ENCODE measurements at places on chromosomes 6 and 20.

DNA sequence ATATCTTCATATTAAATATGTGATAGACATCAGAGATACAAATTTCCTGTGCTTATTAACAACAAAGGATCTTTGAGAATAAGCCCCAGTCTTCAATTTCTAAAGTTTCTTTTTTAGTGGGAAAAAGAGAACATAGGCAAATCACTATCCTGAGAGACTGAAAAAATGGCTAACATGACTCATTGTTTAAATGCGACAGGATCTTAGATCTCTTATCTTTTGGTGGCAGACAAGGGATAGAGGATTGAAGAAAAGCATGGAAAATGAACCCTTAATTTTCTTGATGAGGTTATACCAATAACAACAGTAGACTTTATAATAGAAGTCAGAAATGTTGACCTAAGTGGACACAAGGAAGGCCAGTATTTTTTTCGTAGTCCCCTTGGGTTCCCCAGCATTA lies 178.6 kb upstream of the MAP3K7 start:
- DNase-seq: no peak

DNA sequence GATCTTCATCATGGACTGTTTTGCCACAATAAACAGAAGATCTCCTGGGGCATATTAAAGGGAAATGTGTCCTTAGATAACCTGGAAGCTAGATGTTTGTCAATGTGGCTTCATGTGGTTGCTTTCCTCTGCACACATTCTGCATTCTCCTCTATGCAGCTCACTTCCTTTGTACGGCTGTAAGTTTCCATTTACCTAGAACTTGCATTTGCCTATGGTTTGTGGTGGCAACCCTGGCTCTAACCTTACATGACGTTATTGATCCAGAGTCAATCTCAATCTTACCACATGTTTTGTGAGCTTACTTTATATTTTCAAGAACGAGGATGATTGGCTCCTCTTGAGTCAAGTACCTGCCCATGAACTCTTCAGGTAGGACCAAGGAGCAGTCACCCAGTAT lies 863.1 kb downstream of the MAFB start:
- DNase-seq: no peak

- DNase-seq: peak; percentile 14
Measured at GRCh38 chr20:48416002-48416401, 411.8 kb downstream of the PREX1 start.

DNA sequence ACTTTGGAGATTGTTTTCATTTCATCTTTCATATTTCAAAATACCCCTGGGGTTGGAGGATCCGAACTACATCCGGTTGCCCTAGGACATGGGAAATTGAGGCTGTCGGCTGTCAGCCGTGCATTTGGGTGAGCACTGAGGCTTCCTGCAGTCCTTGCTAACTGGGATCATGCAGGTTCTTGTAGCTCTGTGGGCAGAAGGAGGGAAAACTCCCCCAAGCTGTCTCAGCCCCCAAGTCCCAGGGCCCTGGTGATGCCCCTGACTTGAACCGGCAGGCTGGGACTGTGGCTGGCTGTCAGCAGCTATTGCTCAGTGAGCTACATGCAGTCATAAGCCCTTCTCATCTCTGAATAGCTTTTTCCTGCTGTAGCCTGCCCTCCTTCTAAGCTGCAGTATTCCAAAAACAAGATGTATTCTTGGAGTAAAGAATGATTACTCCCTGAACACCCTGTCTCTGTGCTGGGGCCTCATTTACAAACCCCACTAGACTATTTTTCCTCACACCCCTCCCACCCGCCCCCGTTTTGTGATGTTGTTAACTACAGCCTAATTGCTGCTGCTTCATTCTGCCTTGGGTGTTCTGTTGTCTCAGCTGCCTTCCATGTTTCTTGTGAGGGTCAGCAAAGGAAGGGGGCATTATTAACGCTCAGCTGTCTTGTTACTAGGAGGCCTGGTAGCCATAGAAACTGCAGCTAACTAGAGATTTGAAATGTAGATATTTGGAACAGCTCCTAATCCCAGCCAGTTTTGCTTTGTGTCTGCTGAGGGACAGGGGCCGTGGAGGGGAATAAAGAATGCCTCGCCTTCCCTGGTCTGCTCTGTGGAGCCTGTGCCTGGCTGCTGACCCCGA lies 18.1 kb downstream of the MTRES1 start:
- no peak for DNase-seq

GRCh38 chr20:17587148-17587547 lies 17.3 kb downstream of the DSTN start:
- DNase-seq: no peak

DNA sequence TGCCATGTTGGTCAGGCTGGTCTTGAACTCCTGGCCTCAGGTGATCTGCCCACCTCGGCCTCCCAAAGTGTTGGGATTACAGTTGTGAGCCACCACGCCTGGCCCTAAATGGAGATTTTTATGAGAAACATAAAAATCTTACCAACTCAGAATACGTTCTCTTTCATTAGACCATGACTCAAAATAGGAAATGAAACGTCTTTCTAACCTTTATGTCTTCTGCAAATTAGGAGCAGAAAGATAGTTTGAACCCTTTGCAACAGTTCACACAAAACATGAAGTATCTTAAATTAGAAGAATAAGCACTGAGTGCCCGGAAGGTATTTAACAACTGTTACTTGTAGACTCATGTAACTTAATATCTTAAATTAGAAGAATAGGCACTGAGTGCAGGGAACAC lies 48.3 kb downstream of the AHI1 start:
- no peak for DNase-seq

- no peak for DNase-seq
Measured at GRCh38 chr6:79943133-79943532, 4.2 kb downstream of the ELOVL4 start.

GRCh38 chr20:48060841-48061720 lies 275.8 kb upstream of the SULF2 start:
- DNase-seq: no peak

GRCh38 chr6:137471986-137472385 lies 22.2 kb downstream of the OLIG3 start:
- DNase-seq: no peak

DNA sequence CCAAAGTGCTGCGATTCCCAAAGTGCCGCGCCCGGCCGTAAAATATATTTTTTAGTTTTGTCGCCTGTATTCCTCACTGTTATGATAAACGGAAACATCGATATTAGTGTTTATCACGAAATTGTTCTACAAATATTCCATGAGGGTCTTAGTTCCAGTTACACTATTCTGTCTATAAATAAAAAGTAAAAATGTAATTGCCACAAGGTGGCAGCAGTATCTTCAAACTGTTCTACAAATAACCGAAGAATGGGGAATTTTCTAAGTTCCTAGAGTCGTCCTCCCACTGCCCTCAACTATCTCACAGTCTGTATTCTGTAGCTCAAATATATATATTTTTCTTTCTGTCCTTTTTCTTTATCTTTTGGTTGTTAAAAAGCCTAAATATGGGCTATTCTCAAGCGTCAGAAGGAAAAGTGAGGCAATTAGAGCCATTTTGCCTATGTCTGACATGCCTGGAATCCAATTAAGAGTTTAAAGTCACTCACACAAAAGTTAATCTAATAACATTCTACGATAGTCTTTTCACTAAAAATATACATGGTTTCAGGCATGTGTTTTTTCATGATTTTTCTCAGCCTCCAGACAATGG lies 14.2 kb upstream of the FAM162B start:
- no peak for DNase-seq

DNA sequence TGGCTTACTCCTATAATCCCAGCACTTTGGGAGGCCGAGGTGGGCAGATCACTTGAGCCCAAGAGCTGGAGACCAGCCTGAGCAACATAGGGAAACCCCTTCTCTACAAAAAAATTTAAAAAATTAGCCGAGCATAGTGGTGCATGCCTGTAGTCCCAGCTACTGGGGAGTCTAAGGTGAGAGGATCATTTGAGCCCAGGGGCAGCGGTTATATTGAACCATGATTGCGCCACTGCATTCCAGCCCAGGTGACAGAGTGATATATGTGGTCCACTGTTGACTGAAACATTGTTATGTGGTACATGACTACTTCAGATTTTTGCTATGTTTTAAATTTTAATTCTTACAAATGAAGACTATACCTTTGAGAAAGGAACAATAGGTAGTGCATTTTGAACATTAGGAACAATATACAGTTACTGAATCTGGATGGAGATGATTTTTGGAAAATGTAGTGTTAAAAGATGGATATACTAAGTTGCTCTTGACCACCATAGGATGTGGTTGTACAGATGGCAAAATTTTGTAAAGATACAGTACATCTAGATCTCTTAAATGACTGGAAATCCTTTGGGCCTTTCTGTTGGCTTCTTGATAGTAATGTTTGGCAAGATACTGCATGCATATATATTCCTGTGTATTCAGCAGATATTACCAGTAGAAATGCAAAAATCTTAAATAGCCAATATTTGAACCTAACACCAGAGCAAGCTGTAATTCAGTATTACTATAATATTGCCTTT lies 35.9 kb downstream of the MAPK14 start:
- no peak for DNase-seq

GRCh38 chr6:53031281-53031680 lies 33.9 kb upstream of the FBXO9 start:
- no peak for DNase-seq

DNA sequence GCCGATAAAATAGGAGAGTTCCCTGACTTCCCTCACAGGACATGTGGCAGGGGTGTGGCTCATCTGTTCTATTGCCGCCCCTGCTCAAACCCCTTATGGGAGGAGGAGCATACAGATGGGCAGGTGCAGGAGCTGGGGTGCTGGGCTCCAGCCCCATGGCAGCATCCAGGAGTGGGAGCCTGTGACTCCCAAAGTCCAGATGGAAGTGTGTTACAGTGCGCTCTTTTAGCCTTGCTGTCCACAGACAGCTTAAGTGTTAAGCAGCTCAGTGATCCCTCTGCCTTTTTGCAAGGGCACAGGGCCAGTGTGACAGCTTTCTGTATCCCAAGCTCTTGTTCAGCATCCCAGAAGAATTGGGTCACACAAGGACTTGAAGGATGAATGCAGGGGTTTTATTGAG lies 212.3 kb upstream of the MYLIP start:
- DNase-seq: no peak

GRCh38 chr20:801678-802077 lies 31.8 kb upstream of the FAM110A start:
- no peak for DNase-seq

DNA sequence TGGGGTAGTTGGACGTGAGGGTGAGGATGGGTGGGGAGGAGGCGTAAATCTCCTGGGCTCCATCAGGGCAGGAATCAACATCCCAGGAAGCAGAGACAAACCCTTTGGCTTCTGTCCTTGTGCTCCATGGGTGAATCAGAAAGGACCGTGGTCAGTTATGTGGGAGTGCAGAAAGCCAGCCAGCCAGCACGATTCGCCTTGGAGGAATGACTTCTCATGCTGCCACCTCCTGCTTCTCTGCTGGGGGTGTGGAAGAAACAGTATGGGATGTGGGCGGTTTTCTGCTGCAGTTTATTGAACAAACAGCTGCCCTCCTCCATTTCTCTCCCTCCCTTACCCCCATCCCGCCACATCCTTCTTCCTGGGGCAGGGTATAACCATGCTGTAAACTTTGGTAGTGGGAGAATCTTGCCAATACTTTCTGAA lies 214.5 kb downstream of the SOX4 start:
- DNase-seq: no peak

GRCh38 chr6:14025160-14025559 lies 92.4 kb upstream of the CD83 start:
- no peak for DNase-seq

DNA sequence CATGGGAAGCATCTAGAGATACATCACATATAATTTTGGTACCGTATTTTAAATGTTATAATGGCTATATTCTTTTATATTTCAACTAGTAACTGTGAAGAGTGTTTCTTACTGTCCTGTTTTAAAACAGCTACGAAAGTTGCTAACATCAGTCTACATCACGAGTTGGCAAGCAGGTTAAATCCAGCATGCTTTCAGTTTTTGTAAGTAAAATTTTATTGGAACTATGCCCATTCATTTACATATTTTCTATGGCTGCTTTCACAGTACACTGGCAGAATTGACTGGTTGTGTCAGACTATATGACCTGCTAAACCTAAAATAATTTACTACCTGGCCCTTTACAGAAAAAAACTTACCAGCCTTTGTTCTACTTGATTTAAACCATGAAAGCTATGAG lies 478.1 kb downstream of the PHF3 start:
- DNase-seq: no peak

DNA sequence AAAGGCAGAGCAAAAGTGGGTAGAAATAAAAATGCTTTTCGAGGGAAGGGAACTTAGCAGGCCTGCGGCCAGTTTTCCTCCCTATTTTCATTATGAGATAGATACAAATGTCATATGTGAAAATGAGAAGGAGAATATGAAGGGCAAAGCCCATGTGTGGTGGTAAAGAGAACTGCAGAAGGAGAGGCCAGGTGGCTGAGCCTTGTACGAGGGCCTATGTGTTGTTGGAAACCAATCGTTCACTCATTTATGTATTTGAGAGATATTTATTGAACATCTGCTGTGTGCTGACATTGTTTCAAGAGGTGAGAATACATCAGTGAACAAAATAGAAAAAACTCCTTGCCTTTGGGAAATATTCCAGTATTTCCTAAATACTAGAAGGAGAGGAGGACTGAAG lies 147.7 kb downstream of the SH3BGRL2 start:
- no peak for DNase-seq
